ENCODE measurements at places on chromosomes 2 and 18.

GRCh38 chr2:101253013-101253702 lies 472 bp downstream of the CNOT11 start:
- DNase-seq, result no peak

- no peak for DNase-seq
Measured at GRCh38 chr2:38960609-38961320, 71.1 kb downstream of the ARHGEF33 start.

DNA sequence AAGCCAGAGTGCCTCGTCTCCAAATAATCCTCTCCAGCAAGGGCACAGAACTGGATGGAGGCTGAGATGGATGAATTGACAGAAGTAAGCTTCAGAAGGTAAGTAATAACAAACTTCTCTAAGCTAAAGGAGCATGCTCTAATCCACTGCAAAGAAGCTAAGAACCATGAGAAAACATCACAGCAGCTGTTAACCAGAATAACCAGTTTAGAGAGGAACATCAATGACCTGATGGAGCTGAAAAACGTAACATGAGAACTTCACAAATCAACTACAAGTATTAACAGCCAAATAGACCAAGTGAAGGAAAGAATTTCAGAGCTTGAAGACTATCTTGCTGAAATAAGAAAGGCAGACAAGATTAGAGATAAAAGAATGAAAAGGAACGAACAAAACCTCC lies 32.3 kb downstream of the WDPCP start:
- DNase-seq, result no peak

- no peak for DNase-seq
Measured at GRCh38 chr2:222992137-222992536, 59.9 kb upstream of the KCNE4 start.

- DNase-seq, result no peak
Measured at GRCh38 chr2:199704358-199705238, 146.4 kb downstream of the FTCDNL1 start.

- DNase-seq, result no peak
Measured at GRCh38 chr2:191169456-191170300, 18.9 kb upstream of the STAT4 start.

GRCh38 chr2:208366215-208367127 lies 40.1 kb upstream of the PTH2R start:
- no peak for DNase-seq

GRCh38 chr2:7018282-7018701 lies 101.1 kb downstream of the RNF144A start:
- no peak for DNase-seq

Data from cortex of kidney (tissue), 1 donor.